ENCODE measurements at places on chromosomes 1 and 21. TPM values are rescaled to one million over a fixed set of nuclear protein-coding genes. Genes with fewer than 3 reads are reported as not detected.

- peak; percentile 64 for DNase-seq
Measured at GRCh38 chr1:223233410-223234169, 90.5 kb upstream of the TLR5 start.

The LCE2A gene
- total RNA-seq: not detected

The PRELP gene
- not detected for total RNA-seq

GRCh38 chr1:225626698-225627097 lies 26.2 kb downstream of the ENAH start:
- DNase-seq: no peak

GRCh38 chr1:15786581-15786980 lies 20.9 kb downstream of the UQCRHL start:
- DNase-seq: no peak

The OR2T33 gene
- total RNA-seq: not detected

The INKA2 gene
- total RNA-seq: 10.4 TPM

The HSPB7 gene
- total RNA-seq: not detected

- no peak for DNase-seq
Measured at GRCh38 chr1:37100310-37100709, 66.0 kb upstream of the GRIK3 start.

DNA sequence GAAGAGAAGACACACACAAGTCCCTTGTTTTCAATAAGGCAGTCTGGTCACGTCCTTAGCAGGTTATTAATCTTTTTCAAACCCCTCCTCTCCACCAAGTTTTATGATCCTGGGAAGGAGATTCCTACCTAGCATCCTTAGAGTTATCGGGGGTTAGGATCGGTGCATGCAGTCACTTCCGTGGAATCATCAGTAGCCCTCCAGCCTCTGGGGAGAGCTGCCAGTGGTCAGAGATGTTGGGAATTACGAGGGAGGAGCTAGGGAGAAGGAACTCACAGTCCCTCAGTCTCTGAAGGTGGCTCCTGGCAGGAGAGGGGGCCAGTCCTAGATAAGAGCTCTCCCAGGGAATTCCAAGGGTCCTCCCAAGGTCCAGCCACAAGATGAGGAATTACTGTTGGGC lies 57.7 kb upstream of the ATP5PO start:
- no peak for DNase-seq

The C1QB gene
- total RNA-seq: not detected

DNA sequence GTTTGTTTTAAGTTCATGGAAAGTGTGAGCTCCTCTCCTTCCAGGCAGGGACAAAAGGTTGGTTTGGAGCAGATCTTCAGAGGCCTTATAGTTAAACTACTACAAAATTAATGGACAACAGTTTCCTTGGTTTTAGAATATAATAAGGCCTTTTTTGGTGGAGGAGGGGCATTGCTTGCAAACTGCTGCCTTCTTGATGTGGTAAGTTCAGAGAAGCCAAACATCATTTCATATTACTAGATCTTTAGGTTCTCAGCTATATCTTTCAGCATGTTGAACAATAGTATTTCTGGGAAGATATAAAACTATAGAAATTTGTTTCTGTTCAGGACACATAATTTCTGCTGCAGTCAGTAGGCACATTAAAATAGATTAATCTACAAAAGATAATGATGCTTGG lies 97.8 kb upstream of the B3GALT2 start:
- no peak for DNase-seq

GRCh38 chr1:220221670-220222069 lies 50.6 kb downstream of the RAB3GAP2 start:
- DNase-seq: no peak

The PGLYRP3 gene
- total RNA-seq: not detected

- no peak for DNase-seq
Measured at GRCh38 chr1:19723874-19724273, 59.2 kb downstream of the HTR6 start.

DNA sequence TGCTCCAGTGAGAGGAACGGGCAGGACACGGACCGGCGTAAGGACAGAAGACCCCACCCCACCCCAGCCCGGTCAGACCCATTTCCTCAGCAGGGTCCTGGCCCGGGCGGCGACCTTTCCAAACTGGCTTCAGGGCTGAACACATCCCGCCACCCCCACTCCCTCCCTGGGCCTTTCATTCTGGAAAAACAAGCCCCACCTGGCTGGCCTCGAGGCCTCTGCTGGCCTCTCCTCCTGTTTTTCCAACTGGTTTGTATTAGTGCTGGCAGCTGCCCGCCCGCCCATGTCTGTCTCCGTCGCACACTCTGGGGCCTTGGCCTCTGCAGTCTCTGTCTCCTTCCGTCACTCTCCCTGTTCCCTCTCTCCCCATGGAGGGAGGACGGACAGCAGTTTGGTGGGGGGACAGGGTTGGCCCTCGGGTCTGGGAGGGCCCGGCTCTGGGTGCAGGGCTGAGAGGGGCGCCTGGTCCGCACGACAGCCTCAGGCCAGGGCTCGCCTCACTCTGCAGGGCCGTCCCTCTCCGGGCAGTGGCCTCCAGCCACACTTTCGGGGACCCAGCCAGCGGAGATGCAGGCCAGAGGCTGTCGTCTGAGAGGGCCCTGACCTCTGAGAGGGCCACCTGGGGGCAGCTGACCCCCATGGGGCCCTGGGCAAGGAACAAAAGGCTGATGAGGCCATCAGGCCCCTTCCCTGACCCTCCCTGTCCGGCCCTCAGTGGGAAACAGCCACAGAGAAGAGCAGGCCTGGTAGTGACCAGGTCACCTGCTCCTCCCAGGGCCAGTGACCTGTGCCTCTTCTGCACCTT lies 1.5 kb upstream of the MXRA8 start:
- DNase-seq: no peak

DNA sequence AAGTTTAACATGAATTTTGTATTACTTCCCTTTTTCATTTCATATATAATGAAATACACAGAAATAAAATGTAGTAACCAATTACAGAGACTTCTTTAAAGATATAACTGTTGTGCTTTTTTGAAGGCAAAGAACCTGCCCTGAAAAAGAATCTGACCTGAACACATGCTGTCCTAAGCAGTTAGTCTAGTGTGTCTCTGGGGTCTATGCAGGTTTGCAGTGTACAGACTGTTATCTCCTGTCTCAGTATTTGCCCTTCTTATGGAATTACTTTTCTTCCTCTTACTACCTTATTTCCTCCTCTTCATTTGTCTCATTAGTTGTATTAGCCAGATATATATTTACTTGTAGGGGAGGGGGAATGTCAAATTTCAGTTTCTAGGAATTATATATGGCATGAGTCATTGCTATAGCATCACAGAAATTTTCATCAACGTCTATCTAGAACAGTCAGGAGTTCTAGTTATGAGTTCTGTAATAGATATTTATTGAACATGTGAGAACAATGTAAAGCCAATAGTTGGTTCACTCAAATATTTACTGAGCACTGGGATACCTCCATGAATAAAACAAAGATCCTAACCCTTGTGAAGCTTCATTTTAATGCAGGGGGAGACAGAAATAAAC lies 28.4 kb upstream of the PLEKHO1 start:
- no peak for DNase-seq

The ZYG11A gene
- 0.73 TPM for total RNA-seq

DNA sequence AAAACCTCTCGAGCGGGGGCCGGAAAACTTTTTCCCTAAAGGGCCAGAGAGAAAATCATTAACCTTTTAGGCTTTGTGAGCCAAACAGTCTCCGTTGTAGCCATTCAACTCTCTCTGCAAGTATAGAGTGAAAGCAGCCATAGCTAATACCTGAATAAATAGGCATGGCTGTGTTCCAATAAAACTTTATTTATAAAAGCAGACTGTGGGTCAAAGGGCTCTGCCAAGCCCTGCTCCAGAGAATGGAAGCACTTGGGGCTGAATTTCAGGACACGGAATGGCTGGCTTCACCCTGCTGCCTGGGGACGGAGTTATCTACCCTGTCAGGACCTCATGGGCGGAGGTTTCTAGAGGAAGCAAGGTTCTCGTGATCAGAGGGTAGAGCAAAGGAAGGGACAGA lies 92.7 kb downstream of the CASZ1 start:
- no peak for DNase-seq

The NKAIN1 gene
- not detected for total RNA-seq

DNA sequence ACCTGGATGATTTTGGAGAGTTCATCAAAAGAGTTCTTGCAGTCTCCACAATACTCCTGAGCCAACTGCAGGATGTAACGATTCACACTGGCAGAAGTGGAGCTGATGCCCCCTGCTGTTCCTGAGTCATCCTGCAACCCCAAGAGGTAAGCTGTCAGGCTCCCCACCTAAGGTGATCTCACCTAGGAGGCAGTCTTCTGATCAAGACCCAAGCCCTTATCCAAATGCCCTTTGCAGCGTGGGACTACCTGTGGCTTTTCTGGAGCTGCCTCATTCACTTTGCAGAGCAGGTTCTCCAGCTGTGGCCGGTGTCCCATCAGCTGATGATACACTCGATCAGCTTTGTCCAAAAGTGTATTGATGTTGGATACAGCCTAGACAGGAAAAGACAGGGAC lies 96.4 kb downstream of the UBR4 start:
- DNase-seq: no peak

The LAD1 gene
- 1.1 TPM for total RNA-seq

GRCh38 chr21:41564871-41565274 lies 56.9 kb upstream of the TMPRSS2 start:
- peak; percentile 20 for DNase-seq

The MIXL1 gene
- 0.10 TPM for total RNA-seq

The UBL4B gene
- not detected for total RNA-seq

DNA sequence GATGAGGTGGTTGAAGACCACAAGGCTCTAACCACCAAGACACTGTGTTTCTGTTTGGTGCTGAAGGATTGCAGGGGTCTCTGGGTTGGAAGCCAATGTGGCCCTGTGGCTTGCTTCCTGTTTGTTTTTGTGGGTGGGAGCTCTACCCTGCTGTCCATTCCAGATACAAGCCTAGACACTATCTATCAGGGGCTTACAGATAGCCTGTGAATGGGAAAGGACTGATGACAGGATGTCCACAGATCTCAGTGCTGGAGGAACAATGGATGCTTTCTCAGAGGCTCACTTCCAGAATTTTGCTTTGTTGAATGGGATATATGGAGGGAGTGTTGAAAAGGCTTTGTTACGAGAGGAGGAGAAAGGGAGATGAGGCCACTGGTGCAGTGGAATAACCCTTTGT lies 69.7 kb downstream of the NOS1AP start:
- DNase-seq: no peak

The DMRTA2 gene
- not detected for total RNA-seq

The CTTNBP2NL gene
- total RNA-seq: 44.0 TPM

GRCh38 chr1:59499273-59499942 lies 202.5 kb downstream of the FGGY start:
- no peak for DNase-seq

The ZNF670 gene
- 4.0 TPM for total RNA-seq

- DNase-seq: no peak
Measured at GRCh38 chr1:71350805-71351204, 270.0 kb upstream of the ZRANB2 start.

GRCh38 chr21:42058631-42059111 lies 12.4 kb upstream of the UMODL1 start:
- no peak for DNase-seq

The CREB3L4 gene
- 10.5 TPM for total RNA-seq

GRCh38 chr1:154353460-154353904 lies 28.2 kb downstream of the ATP8B2 start:
- no peak for DNase-seq

DNA sequence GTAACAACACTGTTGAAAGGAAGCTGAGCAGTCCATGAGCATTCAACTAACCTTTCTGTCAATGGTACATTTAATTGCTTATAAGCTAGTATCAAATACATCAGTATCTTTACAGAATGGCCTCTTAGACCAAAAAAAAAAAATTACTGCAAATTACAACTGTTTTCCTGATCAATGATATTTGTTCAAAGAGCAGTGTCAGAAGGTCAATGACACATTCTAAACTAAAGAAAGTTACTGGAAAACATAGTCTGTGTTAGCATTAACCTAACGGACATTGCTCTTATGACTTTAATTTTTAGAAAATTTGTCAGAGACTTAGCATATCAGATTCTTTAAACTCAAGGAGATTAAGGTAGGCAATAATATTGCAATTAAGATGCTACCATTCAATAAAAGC lies 162.5 kb downstream of the KCNT2 start:
- no peak for DNase-seq

- no peak for DNase-seq
Measured at GRCh38 chr1:77279929-77280328, 1.9 kb upstream of the AK5 start.

GRCh38 chr1:171783816-171784530 lies 2.5 kb downstream of the METTL13 start:
- DNase-seq: no peak

DNA sequence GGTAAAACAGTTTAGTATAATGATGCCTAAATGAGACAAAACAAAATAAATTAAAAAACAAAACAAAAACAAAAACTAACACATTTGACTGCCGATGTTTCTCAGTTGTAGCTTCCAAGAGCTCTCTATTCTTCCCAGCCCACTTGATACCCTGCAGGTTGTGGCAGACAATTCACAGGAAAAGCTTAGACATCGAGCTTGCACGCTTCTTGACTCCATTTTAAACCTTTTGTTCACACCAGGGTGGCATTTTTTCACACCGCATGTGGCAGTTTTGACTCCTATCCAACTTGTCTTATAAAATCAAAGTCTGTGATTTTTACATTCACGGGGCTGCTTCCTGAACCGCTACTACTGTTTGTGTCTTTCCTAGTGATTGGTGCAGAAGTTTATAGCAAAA lies 575.9 kb downstream of the USP25 start:
- DNase-seq: peak; percentile 22

- DNase-seq: no peak
Measured at GRCh38 chr1:160953030-160953429, 1.6 kb downstream of the ITLN2 start.

- DNase-seq: no peak
Measured at GRCh38 chr1:204294357-204294756, 65.4 kb downstream of the PLEKHA6 start.

- no peak for DNase-seq
Measured at GRCh38 chr21:35048183-35048601, 910 bp downstream of the RUNX1 start.
